ENCODE measurements at places on chromosomes 4 and X.

DNA sequence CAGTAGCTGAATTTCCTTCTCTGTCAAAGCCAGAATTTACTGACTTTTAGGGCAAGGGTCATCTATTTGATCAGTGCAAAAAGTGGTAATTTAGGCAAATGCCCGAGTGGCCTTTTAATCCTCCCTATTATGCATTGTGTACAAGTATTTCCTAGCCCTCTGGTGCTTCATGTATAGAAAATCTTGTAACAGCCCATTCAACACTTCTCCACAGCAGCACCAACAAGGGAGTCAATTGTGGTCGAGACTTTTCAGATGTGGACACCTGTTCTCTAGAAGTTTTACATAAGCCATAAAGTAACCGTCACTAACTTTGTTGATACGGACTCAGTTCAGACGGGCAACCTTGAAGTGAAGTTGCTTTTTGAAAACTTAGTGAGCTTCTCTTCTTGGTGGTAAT lies 50.9 kb upstream of the FHDC1 start:
- no peak for DNase-seq

DNA sequence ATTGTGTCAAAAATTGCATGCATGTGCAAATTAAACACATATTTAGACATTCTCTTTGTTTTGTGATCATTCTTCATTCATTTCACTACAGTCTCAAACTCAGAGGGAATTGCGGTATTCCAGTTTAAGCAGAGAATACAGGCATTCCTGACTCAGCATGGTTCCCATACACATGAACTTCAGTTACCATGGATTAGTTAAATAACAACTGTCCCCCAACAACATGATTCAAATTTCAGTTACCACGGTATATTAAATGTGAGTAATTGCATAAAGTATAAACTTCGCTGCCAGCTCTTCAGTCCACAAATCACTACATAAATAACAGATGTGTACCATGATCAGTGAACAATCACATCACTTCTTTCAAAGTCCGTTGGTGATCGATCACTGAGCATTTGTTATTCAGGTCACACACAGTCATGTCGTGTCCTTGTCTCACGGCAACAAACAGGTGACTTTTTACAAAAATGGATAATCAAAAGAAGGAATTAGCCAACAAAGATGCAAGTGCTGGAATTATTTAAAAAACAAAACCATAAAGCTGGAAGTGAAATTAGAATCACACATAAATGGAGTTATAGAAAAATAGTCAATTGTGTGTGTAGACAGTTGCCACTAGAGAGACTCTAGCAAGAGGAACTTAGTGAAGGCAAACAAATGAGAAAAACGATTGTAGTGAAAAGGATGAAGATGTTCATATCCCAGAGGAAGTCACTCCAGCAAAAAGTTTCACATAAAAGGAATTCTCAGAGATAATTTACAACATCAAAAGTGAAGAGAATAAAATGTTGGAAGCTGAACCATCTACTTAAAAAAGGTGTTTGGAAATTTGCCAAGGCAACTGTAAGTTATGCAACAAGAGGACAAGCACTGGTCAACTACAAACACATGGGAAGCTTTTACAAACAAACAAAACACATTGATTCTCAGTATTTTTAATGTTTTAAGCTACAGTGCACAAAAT lies 138.6 kb upstream of the SMARCAD1 start:
- no peak for DNase-seq

GRCh38 chr4:101795704-101796103 lies 5.2 kb downstream of the BANK1 start:
- DNase-seq = no peak

DNA sequence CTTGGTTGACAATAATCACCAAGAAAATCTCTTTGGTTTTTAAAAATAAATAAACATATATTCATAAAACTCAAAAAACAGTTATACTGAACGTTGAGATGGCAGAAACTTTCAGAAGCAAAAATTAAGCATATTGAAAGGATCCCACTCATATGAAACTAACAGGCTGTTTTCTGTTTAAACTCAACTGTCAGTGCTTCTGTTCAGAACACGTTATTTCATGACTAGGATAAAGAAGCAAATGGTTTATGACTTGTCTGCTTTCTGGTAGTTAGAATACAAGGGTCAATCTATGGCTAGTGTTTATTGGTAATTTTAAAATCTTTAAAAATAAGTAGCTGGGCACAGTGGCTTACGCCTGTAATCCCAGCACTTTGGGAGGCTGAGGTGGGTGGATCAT lies 4.1 kb downstream of the GPR82 start:
- DNase-seq = no peak

DNA sequence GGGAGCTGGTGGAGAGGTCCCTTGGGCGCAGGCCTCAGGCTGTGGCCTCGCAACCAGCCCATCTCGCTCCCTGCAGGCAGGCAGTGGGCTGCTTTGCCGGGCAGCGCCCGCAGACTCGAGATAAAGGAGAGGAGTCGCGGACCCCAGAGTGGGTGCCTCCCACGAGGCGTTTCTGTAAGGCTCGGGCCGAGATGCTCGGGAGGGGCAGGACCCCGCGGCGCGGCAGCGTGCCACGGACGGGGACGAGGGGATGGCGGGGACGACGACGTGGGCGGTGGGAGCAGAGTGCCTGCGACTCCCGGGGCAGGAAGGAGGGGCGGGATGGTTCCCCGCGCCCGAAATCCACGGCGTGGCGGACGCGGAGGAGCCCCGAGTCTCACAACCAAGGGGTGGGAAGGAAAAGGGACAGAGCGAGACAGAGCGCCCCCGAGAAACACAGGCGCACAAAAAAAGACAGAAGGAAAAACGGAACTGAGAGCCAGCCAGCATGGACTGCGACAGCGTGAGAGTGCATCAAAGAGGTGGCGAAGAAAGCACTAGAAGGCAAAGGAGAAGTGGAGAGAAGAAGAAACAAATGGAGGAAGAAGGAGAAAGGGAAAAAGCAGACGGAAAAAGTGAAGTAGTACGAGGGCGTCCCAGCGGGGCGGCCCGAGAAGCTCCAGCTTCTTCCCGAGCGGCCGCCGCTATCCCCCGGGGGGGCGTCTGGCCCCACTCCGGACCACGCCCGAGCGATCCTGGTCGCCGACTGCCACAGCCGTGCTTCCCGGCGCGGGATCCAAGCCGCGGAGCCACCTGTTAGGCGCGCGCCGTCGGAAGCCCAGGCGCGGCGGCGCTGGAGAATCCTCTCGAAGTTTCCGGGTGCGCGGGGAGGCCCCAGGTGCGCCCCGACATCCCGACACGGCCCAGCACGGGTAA lies 1.5 kb downstream of the BEND4 start:
- no peak for DNase-seq

DNA sequence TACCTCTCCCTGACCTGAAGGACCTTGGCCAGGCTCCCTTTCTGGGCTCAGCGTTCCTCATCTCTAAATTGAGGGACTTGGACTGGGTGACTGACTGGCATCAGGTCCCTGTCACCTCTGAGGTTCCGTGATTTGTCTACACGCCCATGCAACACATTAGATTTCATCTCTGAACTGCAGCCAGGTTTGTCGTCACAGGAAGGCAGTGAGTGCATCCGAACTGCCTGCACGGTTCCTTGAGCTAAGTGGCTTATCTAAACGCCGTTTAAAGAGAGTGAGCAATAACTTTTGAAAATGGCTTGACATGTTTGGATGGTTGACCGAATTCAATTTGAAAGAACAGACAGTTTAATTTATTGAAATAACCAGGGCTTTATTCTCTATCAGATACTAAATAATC lies 70.1 kb downstream of the PCYT1B start:
- DNase-seq = no peak

DNA sequence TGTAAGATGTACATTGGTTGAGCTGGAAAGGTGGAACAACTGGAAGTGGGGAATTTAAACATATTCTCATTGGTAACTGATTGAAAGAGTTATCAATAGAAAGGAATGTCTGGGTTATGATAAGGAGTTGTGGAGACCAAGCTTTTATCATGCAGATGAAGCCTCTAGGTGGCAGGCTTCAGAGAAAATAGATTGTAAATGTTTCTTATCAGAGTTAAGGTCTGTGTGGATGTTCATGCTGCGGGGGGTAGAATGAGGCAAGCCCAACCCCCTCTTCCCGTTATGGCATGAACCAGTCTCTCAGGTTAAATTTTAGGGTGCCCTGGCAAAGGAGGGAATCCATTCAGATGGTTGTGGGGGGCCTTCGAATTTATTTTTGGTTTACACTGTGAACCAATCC lies 16.0 kb downstream of the ARSD start:
- DNase-seq = no peak

DNA sequence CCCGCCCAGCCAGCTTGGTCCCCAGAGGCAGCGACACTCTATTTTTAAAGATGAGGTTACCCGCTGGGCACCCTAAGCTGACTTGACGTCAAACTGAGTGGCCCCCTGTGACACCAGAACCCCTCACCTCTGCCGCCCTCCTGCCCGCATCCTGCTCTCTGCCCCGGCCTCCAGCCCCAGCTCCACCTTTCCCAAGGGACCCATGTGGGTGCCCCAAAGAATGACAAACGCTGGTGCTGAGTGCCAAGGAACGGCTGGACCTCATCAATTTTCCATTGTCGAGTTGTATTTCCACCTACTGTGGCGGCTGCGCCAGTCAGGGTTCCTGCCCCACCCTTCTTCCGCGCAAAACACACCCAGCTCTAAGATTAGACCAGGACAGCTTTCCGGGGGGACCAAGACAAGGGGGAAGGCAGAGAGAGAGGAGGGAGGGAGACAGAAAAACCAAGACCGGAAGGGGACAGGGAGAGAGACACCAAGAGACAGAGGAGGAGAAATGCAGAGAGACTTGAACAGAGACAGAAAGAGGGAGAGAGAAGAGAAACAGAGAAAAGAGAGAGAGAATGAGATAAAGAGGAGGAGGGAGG lies 2.0 kb downstream of the PRKX start:
- no peak for DNase-seq

- DNase-seq = no peak
Observed at GRCh38 chr4:88792821-88793220, 95.2 kb upstream of the NAP1L5 start.

GRCh38 chrX:67094061-67094460 lies 449.8 kb upstream of the AR start:
- DNase-seq = no peak

GRCh38 chrX:51891821-51892551 lies 1.4 kb upstream of the MAGED1 start:
- peak; percentile 55 for DNase-seq

DNA sequence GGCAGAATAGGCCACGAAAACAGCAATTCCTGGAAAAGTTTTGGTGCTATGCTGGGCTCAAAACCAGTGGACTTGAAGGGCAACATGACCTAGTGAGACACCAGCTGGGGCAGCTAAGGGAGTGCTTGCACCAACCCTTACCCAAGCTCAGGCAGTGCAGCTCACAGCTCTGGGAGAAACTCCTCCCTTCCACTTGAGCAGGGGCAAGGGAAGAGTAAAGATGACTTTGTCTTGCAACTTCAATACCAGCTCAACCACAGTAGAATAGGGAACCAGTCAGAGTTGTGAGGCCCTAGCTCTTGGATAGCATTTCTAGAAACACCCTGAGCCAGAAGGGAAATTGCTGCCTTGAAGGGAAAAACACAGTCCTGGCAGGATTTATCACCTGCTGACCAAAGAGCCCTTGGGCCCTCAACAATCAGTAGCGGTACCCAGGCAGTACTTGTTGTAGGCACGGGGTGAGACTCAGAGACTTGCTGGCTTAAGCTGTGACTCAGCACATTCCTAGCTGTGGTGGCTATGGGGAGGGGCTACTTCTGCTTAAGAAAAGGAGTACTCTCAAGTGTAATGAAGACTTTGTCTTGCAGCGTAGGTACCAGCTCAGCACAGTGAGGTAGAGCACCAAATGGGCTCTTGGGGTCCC lies 19.7 kb upstream of the ABCG2 start:
- DNase-seq = peak; percentile 55

DNA sequence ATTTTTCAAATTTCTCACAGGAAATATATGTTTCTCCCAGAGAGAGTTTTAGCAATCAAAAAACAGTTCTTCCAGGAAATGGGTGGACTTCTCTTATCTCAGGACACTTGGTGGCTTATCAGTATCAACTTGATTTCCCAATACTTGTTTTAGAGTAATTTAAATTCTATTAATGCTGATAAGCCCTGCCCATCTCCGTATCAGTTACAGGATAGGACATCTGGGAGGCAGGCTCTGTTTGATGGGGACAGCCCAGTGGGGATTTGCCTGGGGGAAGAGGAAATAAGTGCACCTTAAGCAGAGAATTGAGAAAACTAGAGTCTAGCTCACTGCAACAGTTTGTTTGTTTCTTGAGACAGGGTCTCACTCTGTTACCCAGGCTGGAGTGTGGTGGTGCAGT lies 43.2 kb upstream of the PDGFRA start:
- no peak for DNase-seq

DNA sequence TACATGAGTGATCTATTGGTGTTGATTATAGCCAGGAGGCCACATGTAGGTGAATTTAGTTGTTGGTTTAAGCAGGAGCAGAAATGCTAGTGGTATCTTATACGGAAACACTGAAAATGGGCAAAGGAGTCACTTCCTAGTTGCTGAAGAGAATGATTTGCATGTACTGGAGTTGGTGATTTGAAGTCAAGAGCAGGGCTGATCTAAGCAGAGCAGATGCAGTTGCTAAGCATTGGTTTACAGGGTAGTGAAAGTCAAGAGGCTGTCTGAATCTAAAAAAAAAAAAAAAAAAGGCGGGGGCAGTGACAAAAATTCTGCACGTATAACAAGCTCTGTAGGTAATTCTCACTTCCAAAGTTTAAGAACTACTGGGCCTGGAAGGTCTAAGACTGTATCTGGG lies 90.4 kb upstream of the HPRT1 start:
- no peak for DNase-seq

DNA sequence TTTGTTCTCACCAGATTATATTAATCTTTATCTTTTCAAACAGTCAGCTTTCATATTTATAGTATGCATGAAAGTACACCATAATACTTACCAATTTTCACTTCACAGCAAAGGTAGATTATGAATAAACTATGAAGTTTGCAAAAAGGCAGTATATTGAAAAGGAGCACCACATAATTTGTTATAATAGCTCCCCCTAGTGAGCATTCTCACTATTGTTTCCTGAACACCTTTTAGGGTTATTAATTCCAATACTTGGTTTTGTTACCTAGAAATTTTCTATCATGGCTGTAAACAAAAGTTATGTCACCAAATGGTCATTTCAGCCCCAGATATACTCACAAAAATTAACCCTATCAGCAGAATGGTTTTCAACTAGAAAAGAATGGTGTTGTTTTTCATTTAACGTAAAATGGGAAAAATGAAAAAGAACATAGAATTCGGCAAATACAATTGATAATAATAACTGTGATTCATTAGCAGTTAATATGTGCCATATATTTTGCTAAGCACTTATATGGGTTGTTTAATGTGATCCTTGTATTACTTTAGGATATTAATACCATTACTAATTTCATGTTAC lies 30.2 kb upstream of the NKX6-1 start:
- peak; percentile 28 for DNase-seq

- DNase-seq = no peak
Observed at GRCh38 chr4:181647396-181648147, 595.6 kb upstream of the TENM3 start.

- DNase-seq = no peak
Observed at GRCh38 chr4:158857951-158858350, 89.1 kb downstream of the FNIP2 start.

- DNase-seq = no peak
Observed at GRCh38 chrX:132369617-132370326, 119.1 kb downstream of the MBNL3 start.

- DNase-seq = no peak
Observed at GRCh38 chrX:27728291-27728690, 79.5 kb upstream of the MAGEB10 start.

All from AG20443 (cell line).